ENCODE measurements at places on chromosomes 16 and 17.

GRCh38 chr17:35117984-35118383, 1.7 kb downstream of the RAD51D start:
- DNase-seq, result no peak

- DNase-seq, result peak; percentile 46
Measured at GRCh38 chr17:27602721-27603420, 28.1 kb upstream of the LGALS9 start.

GRCh38 chr17:69485251-69485661, 70.8 kb downstream of the MAP2K6 start:
- no peak for DNase-seq

DNA sequence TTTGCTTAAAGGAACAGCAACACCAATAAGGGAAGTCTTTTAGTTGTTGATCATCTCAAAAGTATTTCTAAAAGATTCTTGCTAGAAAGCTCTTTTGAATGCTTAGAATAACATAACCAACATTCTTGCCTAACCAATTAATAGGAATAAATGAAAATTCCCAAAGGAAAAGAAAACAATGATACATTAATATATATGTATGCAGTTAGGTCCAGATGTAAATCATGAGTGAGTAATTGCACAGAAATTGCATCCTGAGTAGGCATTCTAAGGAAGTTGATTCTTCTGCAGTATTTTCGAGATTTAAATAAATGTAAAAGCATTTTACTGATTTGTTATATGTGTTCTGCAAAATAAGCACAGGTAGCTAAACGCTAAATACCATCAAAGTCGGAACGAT, 22.1 kb downstream of the COX10 start:
- no peak for DNase-seq

DNA sequence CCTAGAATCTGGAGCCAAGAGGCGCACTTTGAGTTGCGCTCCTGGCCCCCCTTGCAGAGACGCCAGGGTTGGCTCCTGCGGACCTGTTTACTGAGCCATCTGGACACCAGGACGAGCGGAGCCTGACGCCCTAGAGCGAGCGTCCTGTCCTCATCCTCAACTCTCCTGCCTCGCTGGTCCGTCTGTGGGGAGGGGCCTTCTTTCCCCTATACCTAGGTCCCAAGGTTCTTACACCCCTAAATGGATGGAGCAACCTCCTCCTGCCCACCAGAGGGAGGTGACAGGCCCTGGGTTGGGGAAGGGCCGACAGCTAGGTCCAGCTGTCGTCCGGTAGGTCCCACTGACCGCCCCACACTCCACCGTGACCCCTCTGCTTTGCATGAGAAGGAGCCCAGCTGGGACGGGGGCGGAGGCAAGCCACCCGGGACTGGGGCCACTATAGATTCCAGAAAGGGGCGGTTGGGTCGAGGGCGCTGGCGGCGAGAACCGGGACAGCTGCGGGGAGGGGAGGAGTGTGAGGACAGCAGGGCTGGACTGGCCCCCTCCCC, 3.1 kb upstream of the LHX1 start:
- no peak for DNase-seq

DNA sequence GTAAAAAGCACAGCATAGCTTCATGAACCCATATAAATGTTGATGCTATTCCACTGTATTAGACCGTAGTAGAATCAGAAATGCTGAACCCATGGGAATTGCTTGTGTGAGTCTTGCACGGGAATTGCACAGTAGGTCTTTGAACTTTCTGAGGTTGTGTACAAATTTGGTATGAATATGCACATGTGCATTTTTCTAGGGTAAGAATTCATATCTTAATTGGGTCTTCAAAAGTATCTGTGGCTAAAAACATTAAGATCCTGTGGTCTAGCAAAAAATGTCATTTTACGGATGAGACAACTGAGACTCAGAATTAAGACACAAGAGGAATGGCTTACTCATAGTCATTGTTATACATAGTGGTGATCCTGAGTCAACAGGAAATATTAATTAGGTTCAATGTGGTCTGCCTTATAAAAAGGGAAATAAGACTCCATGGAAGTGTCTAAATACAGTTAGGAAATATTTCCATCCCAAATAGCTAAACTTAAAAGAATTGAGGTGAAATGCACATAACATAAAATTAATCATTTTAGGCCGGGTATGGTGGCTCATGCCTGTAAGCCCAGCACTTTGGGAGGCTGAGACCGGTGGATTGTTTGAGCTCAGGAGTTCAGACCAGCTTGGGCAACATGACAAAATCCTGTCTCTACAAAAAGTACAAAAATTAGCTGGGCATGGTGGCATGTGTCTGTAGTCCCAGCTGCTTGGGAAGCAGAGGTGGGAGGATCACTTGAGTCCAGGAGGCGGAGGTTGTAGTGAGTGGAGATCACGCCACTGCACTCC, 22.8 kb downstream of the TAOK1 start:
- no peak for DNase-seq

GRCh38 chr16:54362591-54363206, 76.1 kb upstream of the IRX3 start:
- DNase-seq, result no peak

DNA sequence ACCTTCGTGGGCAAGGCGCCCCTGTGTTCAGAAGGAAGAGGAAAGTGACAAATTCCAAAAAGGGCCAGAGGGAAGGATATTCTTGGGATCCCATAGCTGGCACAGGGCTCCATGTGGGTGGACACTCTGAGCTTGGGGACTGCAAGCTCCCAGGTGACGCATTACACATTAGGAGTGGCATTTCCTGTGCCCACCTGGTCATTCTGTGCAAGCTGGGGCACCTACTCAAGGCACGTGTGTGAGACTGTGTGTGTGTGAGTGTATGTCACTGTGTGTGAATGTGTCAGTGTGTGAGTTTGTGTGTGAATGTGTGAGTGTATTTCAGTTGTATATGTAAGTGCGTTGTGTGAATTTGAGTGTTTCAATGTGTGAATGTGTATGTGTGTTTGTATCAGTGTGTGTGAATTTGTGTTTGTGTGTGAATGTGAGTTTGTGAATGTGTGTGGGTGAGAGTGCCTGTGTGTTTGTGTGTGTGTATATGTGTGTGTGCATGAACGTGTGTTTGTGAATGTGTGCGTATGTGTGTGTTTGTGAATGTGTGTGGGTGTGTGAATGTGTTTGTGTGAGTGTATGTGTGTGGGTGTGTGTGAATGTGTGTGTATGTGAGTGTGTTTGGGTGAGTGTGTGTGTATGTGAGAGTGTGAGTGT, 1.6 kb upstream of the CD300A start:
- DNase-seq, result no peak

- DNase-seq, result no peak
Measured at GRCh38 chr16:19835968-19836421, 48.7 kb downstream of the GPRC5B start.

GRCh38 chr16:68782198-68783174, 45.4 kb downstream of the CDH1 start:
- DNase-seq, result no peak

GRCh38 chr16:2904922-2905240, 6.8 kb upstream of the FLYWCH1 start:
- peak; percentile 15 for DNase-seq

GRCh38 chr17:63476459-63476853, 405 bp upstream of the ACE start:
- peak; percentile 12 for DNase-seq

DNA sequence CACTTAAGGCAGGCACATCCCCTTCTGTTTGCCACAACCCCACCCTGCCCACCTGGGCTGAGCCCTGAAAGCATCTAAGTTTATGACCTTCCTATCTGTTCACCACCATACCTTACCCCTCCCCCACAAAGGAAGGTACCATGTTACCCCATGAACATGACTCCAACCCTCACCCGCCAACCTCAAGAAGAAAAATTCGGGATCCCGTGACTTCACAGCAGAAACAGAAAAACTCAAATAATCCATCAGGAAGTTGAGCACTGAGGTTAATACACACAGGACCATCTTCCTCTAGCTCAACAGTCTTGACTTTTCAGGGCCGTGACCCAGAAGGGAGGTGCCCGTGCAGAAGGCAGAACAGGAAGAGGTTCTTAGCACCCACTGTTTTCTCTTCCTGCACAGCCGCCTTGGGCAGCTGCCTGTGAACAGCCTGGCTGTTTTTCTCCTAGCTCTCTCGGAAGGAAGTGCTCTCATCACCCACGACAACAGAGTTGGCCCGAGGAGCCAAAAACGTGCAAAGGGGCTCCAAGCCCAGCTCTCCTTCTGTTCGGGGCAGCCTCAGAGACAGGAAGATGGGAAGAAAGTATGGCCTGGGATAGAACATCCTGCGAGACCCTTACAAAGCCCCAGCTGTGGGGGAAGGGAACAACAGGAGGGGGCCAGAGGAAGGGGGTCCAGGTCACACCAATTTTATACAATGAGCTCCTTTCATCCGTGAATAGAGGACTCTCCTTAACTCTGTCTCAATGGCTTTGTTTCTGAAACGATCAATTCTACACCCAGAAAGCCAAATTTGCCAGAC, 101.1 kb downstream of the XYLT1 start:
- DNase-seq, result peak; percentile 76

DNA sequence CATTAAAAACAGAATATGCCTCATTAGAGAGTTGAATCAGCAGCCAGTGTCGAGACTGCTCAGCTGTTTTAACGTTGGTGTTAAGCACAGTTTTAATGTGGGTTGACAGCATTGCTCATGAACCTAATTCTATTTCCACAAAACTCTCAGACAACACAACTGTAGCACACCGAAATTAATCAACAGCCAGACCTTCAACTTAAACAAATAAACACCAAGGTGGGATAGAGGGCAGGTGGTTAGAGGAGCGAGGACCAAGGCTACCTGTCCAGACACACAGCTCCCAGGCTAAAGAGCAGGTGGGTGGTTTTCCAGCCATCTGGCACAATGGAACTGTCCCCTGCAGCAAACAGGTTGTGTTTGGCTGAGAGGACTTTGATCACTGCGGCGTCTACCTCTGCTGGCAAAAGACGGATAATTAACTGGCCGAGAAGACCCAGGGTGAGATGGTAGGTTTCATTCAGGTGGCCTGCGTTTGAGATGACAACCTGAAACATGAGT, 69.6 kb upstream of the ATP2A3 start:
- no peak for DNase-seq

GRCh38 chr17:71735893-71736292, 384.9 kb upstream of the SOX9 start:
- no peak for DNase-seq

DNA sequence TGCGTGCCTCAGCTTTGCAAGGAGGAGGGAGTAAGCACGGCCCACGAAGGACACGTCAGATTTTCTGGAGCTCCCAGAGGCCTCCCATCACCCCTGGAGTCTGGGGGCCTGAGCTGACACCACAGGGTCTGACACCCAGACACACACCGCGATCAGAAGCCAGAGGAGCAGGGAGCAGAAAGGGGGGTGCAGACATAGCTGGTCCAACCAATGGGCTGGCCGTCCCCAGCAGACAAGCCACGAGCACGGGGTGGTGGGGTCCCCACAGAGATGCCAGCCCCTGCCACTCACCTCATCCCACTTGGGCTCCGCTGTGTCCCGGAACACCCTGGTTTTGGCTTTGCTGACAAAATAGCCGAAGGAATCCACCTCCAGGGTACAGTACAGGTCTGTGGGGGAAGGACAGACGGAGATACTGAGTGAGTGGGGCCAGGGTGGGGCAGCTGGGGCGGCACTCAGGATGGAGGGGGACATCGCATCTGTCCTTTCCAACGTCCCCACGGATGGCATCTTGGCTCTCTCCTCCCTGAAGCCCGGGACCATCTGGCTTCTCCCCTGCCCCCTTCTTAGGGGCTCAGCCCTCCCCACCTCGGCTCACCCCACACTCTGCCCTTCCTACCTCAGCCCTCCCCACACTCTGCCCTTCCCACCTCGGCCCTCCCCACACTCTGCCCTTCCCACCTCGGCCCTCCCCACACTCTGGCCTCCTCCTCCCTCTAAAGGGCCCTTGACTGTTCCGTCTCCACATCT, 53.5 kb downstream of the TIMM22 start:
- no peak for DNase-seq

DNA sequence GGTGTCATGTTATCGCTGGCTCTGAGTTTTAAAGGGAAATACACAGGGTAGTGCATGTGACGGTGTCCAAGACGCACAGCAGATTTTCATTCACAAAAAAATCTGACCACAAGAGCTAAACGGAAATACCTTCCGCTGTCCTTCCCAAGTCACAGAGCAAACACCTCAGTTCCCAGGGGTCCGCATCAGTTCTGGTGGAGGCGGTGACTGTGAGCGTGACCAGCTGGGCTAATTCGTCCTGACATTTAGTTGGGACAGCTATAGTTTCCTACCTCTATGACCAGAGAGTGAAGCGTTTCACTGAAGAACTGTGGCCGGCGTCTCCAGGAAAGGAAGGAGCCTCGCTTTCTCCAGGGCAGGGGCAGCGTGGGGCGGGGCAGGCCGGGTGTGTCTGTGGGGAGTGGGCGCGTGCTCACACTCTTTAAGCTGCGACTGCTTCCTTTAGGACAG, 10.5 kb upstream of the FASN start:
- DNase-seq, result no peak

- no peak for DNase-seq
Measured at GRCh38 chr17:32865141-32865540, 11.8 kb downstream of the MYO1D start.

DNA sequence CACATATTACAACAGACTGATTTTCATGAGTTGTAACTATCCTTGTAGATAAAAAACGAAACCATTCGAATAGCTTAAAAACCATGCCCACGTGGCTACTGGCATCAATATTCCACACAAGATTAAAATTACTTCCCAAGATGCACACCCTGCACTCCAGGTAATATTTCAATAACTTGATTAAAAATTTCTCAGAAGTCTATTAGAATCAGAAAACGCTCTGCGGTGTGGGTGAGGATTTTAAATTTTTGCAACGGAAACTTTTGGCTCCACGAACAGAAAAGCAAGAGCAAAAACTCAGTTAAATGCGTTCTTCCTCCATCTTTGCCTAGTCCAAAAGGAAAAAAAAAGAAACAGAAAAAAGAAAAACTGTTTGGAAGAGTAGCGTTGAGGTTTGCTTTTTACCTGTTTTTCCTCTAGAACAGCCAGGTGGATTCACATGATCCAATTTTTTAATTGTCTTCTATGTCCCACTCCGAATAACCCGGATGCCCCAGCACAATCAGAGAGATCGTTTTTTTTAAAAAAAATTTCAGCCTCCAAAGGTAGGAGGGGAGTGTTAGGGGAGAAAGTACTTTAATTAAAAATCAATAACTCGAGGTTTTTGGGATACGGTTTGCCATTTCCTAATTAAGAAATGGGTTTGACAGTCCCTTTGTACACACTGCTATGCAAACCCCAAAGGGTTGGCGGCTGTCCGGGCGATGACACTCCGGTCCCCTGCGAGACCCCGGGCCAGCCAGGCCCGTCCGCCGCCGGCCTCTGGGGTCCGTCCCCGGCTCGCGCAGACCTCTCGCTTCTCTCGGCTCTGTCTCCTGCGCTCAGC, 708 bp upstream of the NFAT5 start:
- no peak for DNase-seq

DNA sequence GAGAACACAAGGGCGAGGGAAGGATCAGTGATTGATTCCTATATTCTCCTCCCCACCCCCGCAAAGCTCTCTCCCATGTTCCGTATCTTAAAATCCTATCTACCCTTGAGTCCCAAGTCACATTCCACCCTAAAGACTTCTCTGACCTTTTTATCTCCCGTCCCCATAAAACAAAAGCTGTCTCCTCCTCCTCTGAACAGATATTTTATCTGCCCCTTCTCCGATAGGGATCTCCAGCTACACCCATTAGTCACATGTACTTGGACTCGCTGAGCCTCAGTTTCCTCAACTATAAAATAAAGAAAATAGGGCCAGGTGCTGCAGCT, 12.8 kb downstream of the GGA2 start:
- no peak for DNase-seq
